SK-N-SH treated with all-trans-retinoic acid at 6 μM for 48 hours (cell line): ENCODE measurements at places on chromosomes 12 and 14.

- ATAC-seq, result no peak
Measured at GRCh38 chr12:65282840-65283239, 4.4 kb downstream of the MSRB3 start.

DNA sequence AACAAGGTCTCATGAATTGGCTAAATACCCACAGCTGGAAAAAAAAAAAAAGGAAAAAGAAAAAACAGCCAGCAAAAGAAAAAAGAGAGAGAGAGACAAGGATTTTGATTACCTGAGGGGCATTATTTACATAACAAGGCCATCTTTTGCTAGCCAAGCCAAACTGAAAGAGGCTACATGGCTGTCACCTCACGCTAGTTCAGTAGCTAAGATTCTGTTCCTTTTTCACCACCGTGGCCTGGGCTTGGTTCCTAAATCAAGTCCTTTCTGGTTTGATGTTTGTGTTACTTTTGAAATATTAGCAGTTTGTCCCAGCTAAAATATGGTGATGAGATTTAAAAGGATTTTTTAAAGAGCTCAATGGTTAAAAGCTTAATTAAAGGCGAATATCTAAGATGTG, 2.0 kb upstream of the SDS start:
- no peak for ATAC-seq

GRCh38 chr12:91687052-91688017, 458.3 kb downstream of the BTG1 start:
- ATAC-seq, result no peak

GRCh38 chr12:3216726-3217682, 139.8 kb downstream of the TSPAN9 start:
- ATAC-seq, result peak; percentile 32

DNA sequence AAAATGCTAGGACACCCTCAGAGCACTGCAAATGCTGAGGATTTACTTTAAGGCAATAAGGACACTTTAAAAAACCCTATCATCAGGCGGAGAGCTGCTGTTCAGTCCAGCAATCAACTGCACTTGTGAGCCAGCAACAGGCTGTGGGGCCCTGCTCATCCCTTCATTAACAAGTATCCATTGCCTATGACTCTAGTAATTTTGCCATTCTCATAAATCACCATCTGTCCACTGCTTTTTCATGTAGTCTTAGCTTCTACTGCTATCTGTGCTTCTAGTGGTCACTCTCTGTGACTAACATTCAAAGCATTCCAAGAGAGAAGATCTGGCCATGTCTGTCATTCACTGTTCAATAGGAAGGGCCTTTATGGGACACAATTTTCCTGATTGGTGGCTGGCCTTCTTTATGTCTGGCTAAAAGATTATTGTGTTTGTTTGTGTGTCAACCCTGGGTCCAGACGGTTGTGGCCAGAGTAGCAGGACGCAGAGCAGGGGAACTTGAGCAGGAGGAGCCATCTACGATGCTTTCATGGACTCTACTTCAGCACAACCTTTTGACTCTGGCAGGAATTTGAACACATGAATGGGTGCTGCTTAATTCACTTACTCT, 3.6 kb upstream of the KRAS start:
- ATAC-seq, result no peak

DNA sequence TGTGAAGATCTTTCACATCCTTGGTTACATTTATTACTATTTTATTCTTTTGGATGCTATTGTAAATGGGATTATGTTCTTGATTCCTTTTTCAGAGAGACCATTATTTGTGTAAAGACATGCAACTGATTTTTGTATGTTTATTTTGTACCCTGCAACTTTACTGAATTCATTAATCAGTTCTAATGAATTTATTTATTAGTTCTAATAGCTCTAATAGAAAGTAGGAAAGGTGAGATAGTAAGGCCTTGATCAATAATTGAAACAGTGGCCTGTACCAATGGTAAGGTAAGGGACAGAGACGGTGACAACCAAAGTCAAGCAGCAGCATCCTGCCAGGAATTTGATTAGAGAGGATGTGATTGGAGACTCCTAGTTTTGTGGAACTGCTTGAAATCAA, 224.1 kb downstream of the PHLDA1 start:
- no peak for ATAC-seq

DNA sequence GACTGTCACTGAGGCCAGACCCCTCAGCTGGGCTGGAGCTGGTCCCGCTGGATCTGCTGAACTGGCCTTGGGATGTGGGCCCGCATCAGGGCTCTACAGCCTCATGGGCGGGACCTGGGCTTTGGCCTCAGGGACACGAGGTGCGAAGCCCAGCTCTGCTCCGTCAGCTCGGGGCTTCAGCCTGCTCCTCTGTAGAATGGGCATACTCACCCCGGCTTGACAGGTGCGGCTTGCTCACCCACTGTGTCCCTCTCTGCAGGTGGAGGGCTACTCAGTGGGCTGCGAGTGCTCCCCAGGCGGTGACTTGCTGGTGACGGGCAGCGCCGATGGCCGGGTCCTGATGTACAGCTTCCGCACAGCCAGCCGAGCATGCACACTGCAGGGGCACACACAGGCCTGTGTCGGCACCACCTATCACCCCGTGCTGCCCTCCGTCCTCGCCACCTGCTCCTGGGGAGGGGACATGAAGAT, 57.6 kb downstream of the BEGAIN start:
- no peak for ATAC-seq

GRCh38 chr12:65902500-65902899, 78.2 kb downstream of the HMGA2 start:
- ATAC-seq, result peak; percentile 48

- ATAC-seq, result peak; percentile 69
Measured at GRCh38 chr12:86213012-86213411, 43.2 kb downstream of the MGAT4C start.

DNA sequence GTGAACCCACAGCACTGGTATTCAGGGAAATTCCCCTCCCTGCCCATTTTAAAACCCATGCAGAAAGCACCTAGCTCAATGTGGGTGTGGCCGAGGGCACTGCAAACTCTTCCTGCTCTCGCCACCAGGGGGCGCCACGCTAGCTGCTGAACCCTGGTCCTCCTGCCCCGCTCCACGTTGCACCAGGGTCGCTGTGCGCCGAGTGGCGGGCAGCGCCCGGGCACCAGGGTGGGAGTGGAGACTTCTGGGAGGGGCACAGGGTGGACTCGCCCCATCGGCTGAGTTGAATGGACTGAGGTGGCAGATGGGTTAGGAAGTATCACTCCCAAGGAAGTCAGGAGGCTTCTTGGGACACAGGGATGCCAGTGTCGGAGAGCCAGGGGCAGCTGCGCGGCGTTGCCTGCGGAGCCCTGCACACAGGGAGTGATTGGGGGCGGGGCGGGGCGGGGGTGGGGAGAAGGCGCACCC, 48.1 kb upstream of the BCL11B start:
- peak; percentile 87 for ATAC-seq

- no peak for ATAC-seq
Measured at GRCh38 chr12:92949466-92949865, 20.4 kb upstream of the EEA1 start.

DNA sequence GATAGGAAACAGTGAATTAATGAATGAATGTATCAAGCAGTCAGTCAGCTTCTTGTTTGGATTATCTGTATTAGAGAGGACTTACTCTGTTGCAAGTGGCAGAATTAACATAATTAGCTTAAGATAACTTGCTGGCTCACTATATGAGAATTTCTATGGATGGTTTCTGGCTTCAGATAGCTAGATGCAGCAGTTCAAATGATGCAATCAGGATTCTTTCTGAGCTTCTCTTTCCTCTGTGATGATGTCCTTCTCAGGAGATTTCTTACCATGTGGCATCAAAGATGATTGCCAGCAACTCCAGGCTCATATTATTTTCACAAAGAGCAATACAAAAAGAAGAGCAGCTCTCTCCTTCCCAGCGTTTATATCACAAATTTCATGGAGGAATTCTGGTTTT, 30.7 kb downstream of the FRMD6 start:
- no peak for ATAC-seq

- ATAC-seq, result no peak
Measured at GRCh38 chr14:24064091-24064795, 7.1 kb upstream of the CPNE6 start.

- no peak; the same call in 2 of the 3 replicates for ATAC-seq
Measured at GRCh38 chr12:32390572-32391219, 8.7 kb upstream of the FGD4 start.

DNA sequence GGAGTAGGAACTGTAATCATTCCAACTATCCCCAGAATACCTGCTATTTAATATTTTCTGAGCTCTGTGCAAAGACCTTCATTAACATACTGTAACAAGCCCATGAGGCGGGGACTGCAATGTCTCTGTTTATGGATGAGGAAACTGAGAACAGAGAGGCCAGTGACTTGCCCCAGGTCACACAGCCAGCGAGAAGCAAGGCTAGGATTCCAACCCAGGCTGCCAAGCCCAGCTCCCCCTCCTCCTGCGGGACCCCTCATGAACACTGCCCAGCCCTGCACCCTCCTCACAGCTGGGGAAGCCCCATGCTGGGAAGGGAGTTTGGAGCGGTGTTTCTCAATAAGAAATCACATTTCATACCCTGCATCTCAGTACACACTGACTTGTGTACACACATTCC, 10.9 kb downstream of the HVCN1 start:
- no peak for ATAC-seq

DNA sequence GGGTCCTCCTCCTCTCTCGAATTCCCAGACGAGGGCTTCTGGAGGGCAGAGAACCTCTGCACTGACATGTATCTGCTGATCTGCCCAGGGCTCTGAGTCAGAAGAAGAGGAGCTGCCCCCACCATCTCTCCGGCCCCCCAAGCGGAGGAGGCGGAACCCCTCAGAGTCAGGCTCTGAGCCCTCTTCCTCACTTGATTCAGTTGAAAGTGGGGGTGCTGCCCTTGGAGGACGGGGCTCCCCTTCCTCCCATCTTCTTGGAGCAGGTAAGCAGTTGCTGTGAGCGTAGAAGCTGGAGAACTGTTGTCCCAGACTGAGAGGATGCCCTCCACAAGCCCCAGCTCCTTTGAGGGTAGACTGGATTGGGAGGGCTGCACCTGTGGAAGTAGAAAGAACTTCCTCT, 19.8 kb downstream of the PRPF40B start:
- ATAC-seq, result no peak

- ATAC-seq, result no peak
Measured at GRCh38 chr14:32375663-32376062, 46.6 kb downstream of the AKAP6 start.

GRCh38 chr14:92986254-92987147, 63.6 kb downstream of the CHGA start:
- ATAC-seq, result peak; percentile 77
